ENCODE measurements at places on chromosomes 16 and 17.

DNA sequence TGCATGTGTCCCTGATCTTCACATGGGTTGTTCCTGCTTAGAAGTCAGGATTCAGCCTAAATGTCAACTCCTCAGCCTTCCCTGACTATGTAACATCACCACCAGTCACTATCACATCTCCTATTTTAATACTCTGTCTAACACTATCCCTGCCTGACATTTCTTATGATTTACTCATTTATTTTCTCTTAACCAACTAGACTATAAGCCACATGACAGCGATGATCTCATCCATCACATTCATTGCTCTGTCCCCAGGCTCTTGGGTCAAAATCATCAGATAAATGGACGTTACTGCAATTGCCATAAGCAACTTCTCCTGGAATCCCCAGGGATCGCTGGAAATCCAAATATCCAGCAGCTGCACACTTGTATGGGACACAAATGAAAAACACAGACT lies 15.7 kb downstream of the CDRT4 start:
- DNase-seq = no peak

GRCh38 chr17:16443511-16444257 lies 28.3 kb downstream of the TRPV2 start:
- no peak for DNase-seq

DNA sequence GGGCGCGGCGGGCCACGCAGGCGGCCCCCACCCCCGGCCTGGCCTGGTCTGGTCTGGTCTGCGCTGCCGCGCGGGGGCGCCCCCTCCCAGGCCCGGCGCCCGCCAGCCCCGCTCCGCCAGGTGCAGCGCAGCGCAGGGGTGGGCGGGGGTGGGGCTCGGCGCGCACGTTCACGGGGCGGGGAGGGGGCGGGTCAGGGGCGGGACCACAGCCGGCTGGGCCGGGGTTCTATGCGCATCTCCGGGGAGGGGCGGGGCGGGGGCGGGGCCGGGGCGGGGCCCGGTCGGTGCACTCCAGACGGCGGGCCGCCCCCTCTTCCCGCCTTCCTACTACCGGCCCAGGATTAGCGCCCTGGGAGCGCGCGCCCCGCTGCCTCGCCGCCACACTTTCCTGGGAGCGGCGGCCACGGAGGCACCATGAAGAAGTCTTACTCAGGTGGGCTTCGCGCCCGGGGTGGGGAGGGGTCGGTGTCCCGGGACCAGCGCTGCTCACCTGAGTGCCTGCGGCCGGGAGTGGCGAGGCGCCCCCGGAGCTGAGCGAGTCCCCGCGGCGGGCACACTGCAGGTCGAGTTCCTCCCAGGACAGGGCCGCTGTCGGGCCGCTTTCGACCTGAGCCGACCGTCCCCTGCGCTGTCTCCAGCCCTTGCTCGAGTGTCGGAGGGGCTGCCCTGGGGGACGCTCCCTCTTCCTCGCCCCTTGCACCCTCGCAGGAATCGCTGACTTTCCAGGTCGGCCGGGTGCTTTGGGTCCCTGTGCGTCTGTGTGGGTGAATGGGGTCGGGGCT lies 140.5 kb downstream of the SEC14L1 start:
- DNase-seq = no peak

- DNase-seq = no peak
Observed at GRCh38 chr17:74608511-74608910, 15.0 kb downstream of the CD300E start.

DNA sequence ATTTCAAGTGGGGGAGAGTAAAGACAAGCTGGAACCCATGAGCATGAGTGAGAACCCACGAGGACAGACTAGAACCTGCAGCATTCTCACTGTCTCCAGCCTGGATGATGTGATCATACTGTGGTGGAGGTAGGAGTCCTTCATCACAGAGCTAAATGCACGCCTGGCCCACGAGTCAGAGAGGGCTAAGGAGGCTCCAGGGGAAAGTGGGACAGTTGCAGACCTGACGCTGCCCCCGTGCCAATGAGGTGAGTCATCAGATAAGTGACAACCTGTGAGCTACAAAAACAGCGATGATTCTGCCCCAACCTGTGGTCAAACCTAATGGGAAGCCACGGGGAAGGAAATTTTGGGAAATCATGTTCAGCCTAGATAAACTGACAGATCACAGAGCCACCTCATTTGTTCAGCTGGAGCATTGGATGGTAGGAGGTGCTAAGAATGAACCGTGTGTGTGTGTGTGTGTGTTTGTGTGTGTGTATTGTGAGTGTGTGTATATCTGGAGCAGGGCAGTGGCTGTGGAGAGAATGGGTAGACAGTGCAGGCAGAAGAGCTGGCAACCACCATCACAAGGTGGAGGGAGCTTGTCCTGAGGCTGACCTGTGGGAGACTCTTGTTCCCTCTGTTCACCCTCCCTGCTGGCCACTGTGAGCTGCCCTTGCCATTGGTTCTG lies 131.8 kb downstream of the UTP18 start:
- no peak for DNase-seq

DNA sequence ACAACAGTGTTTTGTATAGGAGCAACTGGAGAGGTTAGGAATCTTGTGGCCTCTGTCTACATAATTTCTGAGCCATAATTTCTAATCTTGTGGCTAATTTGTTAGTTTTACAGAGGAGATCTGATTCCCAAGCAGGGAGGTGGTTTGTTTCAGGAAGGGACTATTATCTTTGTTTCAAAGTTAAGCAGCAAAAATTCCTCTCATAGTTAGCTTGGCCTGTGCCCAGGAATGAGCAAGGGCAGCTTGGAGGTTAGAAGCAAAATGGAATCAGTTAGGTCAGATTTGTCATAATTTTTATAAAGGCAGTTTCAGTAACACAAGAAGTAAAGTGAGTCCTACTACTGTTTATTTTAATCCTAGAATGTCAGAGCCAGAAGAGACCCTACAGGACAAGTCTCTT lies 2.0 kb upstream of the RDM1 start:
- DNase-seq = no peak

DNA sequence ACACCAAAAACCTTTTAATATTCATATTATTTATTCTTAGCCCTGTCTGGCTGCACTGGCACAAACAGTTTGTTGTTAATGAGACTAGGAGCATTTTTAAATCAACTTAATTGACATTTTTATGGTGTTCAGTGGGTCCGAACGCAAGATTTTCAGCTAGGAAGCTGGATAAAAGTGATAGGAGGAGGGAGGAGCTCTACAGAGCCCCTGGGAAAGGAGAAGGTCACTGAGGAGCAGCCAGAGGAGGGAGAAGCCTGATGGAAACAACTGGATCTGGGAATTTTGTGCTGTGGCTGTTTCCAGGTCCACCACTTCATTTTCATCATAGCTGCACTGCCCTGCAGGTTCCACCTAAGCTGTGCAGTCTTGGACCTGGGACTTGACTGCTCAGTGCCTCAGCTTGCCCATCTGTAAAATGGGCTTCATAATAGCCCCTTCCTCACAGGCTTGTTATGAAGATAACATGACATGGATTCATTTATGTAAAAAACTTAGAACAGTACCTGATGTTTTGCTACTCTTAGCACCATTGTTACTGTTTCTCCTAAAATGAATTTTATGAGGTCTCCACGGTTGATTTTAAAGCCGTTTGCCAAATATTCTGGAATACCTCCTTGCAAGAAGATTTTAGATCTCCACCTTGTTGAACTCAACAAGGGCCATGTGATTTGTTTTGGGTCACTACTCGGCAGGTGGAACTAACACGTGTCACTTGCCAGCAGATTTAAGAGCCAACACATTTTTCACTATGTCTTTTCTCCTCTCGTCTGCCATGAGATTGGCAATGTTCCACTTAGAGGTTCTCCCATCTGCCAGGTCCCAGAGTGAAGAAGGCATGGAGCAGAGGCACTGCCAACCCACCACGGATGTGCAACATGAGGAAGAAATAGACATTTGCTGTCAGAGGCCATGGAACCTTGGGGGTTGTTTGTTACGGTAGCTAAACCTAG lies 18.7 kb upstream of the GRIN2A start:
- DNase-seq = no peak

DNA sequence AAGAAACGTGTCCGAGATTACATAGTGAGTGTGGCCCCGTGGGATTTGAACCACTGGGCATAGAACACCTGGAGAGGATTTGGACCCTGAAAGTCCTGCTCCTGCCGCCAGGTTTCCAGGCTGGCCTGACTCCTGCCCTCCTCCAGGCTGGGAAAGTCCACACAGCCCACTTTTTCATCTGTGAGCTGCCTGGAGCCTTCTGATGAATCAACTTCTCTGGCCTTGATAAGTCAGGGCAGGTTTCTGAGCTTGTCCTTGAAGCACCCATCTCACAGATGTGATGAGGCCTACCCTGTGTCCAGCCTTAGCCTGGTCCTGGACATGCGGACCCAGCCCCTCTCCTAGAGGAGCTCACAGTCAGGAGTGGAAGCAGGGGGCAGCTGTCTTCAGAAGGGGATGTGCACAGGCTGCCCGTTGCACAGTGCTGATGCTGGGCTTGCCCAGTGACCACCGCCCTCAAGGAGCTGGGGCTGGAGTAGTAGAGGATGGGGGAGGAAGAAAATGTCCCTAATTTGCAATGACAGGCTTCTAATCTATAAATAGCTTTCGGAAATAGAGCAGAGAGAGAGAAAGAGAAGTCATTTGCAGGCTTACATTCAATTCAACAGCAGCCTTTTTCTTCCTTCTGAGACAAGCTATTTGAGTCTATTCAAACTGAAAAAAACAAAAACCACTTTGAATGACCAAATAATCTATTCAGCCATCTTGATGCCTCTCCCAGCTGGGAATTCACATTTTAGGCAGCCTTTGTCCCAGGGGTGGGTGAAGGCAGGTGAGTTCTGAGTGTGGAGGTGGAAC lies 73.5 kb upstream of the DNAJA2 start:
- no peak for DNase-seq

- DNase-seq = no peak
Observed at GRCh38 chr16:53948734-53949430, 244.9 kb downstream of the FTO start.

GRCh38 chr17:37214416-37214815 lies 161.4 kb upstream of the C17orf78 start:
- no peak for DNase-seq

- DNase-seq = no peak
Observed at GRCh38 chr17:4908301-4908700, 5.4 kb upstream of the CHRNE start.
